ENCODE measurements at places on chromosomes 2 and 18. TPM values are rescaled to one million over a fixed set of nuclear protein-coding genes. Genes with fewer than 3 reads are reported as not detected.

Gene NOSTRIN
- 0.18 TPM for total RNA-seq

Gene GKN1
- total RNA-seq: not detected

Gene GALNT3
- not detected for total RNA-seq

Gene IL36G
- not detected for total RNA-seq

Gene ANKRD30B
- not detected for total RNA-seq

Gene GLS
- total RNA-seq: 95.0 TPM

Gene NDUFB3
- total RNA-seq: 69.7 TPM

Gene ACADL
- not detected for total RNA-seq

Gene GBX2
- total RNA-seq: not detected

Gene PXDN
- total RNA-seq: 588 TPM

Gene RNF149
- total RNA-seq: 37.4 TPM

Gene C2orf66
- total RNA-seq: not detected

Gene IL37
- not detected for total RNA-seq

Gene BMP10
- total RNA-seq: not detected

Gene KIF5C
- 0.16 TPM for total RNA-seq

Gene ALK
- total RNA-seq: not detected
